ENCODE measurements at places on chromosomes 12 and 14. TPM values are rescaled to one million over a fixed set of nuclear protein-coding genes. Genes with fewer than 3 reads are reported as not detected.

The GDF3 gene
- not detected for total RNA-seq

DNA sequence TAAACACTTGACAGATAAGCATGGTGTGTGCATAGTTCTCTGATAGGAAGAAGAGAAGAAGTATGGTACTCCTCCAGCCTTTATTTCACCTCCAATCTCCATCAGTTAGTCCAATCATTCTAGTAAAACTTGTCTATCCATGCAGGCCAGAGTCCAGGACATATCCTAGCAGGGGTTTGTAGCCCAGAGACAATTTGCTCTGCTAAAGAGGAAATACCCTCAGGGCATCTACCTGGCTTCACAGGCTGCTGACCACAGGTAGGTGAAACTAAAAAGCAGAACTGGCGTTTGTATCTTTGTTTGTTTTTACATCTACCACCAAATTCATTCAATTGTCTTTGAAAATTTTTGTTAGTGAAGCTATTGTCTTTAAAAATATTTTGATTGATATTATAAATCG lies 717.6 kb downstream of the FSCB start:
- H3K27me3 ChIP-seq = no peaks in the 10 kb centered on the region
- no peaks in the 10 kb centered on the region for H3K36me3 ChIP-seq
- no peak overlapping the region for H3K27ac ChIP-seq
- H3K4me3 ChIP-seq = no peak overlapping the region
- DNase-seq = no peak
- peaks cover 11% of the 10 kb centered on the region for H3K4me1 ChIP-seq

The GDF11 gene
- 1.5 TPM for total RNA-seq

- no peaks in the 10 kb centered on the region for H3K36me3 ChIP-seq
- no peak within 1 kb of the TSS for H3K4me3 ChIP-seq
- no peak within 1 kb of the TSS for H3K27ac ChIP-seq
- H3K4me1 ChIP-seq = no peaks in the 10 kb centered on the region
- no peak for DNase-seq
- H3K27me3 ChIP-seq = peaks cover 51% of the 10 kb centered on the region
These were observed 113.9 kb upstream of the MYL2 start for GRCh38 chr12:111034083-111034885.

- H3K36me3 ChIP-seq = no peaks in the 10 kb centered on the region
- H3K27ac ChIP-seq = no peak overlapping the region
- peaks cover 27% of the 10 kb centered on the region for H3K4me1 ChIP-seq
- H3K27me3 ChIP-seq = 0 out of 3 replicates have a peak, but pooled peaks cover 3% of the 10 kb centered on the region
These were observed 322.6 kb downstream of the PCNX1 start for GRCh38 chr14:71229875-71230274.

DNA sequence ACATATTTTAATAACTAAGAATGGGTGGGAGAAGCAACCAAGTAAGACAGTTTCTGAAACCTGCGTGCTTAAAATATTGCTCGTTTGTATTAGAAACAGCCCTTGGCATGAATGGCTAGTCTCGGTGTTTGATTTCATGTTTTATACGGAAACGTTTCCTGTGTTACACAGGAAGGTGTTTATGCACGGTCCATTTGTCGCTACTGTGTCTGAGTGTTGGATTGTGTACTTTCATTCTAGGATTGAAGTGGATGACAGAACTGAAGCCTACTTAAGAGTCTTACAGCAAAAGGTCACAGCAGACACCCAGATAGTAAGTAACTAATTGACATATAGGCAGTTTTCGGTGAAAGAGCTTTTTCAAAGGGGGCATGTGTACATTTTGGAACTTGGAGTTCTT lies 19.6 kb downstream of the PIWIL1 start:
- H3K4me1 ChIP-seq = no peaks in the 10 kb centered on the region
- DNase-seq = no peak
- no peak overlapping the region for H3K4me3 ChIP-seq

DNA sequence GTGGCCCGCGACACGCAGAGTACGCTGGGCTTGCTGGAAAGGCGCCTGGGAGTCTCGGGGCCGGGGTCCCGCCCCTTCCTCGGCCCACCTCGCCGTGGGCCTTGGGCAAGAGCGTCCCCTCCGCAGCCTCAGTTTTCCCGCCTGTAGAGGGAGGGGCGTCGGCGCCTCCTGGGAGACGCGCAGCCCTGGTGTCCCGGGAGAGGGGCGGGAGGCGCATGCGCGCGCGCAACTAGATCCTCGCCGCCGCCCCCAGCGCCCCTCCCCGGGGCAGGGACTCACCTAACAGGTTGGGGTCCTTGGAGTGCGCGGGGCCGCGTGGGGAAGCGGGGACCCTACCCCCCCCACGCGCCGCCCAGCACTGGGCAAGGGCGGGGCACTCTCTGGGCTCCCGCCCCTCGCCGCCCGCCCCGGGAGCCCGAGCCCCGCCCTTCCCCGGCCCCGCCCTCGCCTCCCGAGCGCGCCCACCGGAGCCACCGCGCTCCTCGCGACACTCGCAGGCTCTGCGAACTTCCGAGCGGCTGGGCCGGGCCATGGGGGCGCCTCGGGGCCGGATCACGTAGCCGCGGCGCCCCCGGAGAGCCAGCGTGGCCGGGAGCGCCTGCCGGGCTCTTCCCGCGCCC lies at the start of gene KIF26A:
Gene KIF26A (plus strand): TSS at position 490 of the 620 bp plus-strand sequence. CDS start 136 bp downstream, outside the sequence.
- no peaks in the 10 kb centered on the region for H3K4me1 ChIP-seq
- H3K27me3 ChIP-seq = peaks cover 65% of the 10 kb centered on the region
- H3K4me3 ChIP-seq = no peak within 1 kb of the TSS
- DNase-seq = no peak
- no peak within 1 kb of the TSS for H3K27ac ChIP-seq

The TMPRSS12 gene
- total RNA-seq = not detected

DNA sequence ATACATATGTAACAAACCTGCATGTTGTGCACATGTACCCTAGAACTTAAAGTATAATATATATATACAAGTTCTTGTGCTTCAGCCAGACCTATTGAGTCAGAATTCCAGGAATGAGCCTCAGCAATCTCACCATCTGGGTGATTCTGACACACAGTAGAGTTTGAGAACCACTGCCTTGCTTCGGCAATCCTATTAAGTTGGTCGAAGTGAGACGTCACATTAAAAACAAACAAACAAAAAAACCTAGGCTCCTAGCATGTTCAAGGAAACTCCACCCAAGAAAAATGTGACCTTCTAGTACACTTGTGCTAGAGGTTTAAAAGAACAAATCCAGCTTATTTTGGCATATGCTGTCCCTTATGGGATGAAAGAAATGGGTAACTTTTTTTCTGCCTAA lies 115.8 kb downstream of the SINHCAF start:
- DNase-seq = no peak
- H3K27ac ChIP-seq = no peak overlapping the region

The TMEM260 gene
- total RNA-seq = 4.8 TPM

GRCh38 chr12:113060336-113060960 lies 3.9 kb downstream of the DTX1 start:
- H3K4me1 ChIP-seq = peaks cover 12% of the 10 kb centered on the region
- no peak overlapping the region for H3K4me3 ChIP-seq
- no peak for DNase-seq
- no peak overlapping the region for H3K27ac ChIP-seq
- H3K27me3 ChIP-seq = peaks cover 24% of the 10 kb centered on the region

DNA sequence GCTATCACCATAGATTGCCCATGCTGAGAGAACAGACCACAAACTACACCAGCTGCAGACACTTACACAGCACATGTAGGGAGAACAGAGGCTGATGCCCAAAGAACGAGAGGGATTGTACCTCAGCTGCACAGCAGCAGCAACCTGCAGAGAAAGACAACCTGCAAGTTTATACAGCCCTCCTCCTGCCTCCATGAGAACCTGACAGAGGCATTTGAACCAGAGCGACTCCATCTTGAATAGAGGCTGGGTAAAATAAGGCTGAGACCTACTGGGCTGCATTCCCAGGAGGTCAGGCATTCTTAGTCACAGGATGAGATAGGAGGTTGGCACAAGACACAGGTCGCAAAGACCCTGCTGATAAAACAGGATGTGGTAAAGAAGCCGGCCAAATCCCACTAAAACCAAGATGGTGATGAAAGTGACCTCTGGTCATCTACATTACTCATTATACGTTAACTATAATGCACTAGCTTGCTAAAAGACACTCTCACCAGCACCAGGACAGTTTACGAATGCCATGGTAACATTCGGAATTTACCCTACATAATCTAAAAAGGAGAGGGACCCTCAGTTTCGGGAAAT lies 262.4 kb upstream of the HMGA2 start:
- H3K4me1 ChIP-seq = 0 out of 2 replicates have a peak, but pooled peaks cover 5% of the 10 kb centered on the region
- H3K36me3 ChIP-seq = no peaks in the 10 kb centered on the region
- H3K27ac ChIP-seq = no peak overlapping the region
- peaks cover 16% of the 10 kb centered on the region for H3K27me3 ChIP-seq
- no peak overlapping the region for H3K4me3 ChIP-seq

DNA sequence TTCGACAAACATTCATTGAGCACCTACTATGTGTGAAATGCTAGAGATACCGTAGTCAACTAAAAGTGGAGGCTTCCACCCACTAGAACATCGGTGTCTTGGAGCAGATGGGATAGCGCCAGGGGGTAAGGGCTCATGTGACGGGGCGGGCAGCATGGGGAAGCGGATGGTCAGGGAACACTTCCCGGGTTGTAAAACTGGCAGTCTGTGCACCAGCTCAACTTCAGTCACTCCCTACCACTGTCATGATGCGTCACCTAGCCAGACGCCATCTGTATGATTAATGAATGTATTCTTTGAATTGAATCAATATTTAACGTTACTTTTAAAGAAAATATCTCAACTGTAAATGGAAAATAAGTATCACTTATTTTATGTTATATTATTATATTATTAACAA lies 93.5 kb downstream of the PIWIL1 start:
- no peak overlapping the region for H3K4me3 ChIP-seq
- H3K4me1 ChIP-seq = no peaks in the 10 kb centered on the region
- no peak for DNase-seq

The FOXM1 gene
- 25.9 TPM for total RNA-seq

- no peaks in the 10 kb centered on the region for H3K27me3 ChIP-seq
- DNase-seq = no peak
- no peak overlapping the region for H3K27ac ChIP-seq
- H3K36me3 ChIP-seq = no peaks in the 10 kb centered on the region
- no peak overlapping the region for H3K4me3 ChIP-seq
These were observed 84.3 kb downstream of the PLCZ1 start for GRCh38 chr12:18653465-18653864.

- no peak overlapping the region for H3K4me3 ChIP-seq
- peaks cover 13% of the 10 kb centered on the region for H3K36me3 ChIP-seq
- no peak overlapping the region for H3K27ac ChIP-seq
- H3K27me3 ChIP-seq = no peaks in the 10 kb centered on the region
- H3K4me1 ChIP-seq = no peaks in the 10 kb centered on the region
These were observed 28.1 kb downstream of the KLHDC2 start for GRCh38 chr14:49796025-49796424.

The RBP5 gene
- 19.8 TPM for total RNA-seq

DNA sequence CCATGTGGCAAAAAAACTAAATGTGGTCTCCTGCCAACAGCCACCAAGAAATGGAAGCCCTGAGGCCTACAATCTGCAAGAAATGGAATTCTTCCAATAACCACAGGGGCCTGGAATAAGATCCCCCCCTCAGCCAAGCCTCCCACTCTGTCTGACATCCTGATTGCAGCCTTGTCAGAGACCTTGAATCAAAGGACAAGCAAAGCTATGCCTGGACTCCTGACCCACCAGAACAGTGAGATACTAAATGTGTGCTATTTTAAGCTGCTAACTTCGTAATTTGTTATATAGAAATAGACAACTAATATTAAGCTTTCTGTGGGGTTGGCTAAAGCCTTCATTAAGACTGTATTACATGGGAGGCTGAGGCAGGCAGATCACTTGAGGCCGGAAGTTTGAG lies 77.7 kb downstream of the TBX5 start:
- no peak for DNase-seq
- H3K4me3 ChIP-seq = no peak overlapping the region
- H3K4me1 ChIP-seq = no peaks in the 10 kb centered on the region
- no peak overlapping the region for H3K27ac ChIP-seq
- H3K36me3 ChIP-seq = no peaks in the 10 kb centered on the region

The KRT5 gene
- not detected for total RNA-seq

GRCh38 chr12:18646286-18646890 lies 91.4 kb downstream of the PLCZ1 start:
- H3K36me3 ChIP-seq = no peaks in the 10 kb centered on the region
- no peak overlapping the region for H3K27ac ChIP-seq
- DNase-seq = no peak
- H3K27me3 ChIP-seq = no peaks in the 10 kb centered on the region
- no peak overlapping the region for H3K4me3 ChIP-seq
- no peaks in the 10 kb centered on the region for H3K4me1 ChIP-seq

DNA sequence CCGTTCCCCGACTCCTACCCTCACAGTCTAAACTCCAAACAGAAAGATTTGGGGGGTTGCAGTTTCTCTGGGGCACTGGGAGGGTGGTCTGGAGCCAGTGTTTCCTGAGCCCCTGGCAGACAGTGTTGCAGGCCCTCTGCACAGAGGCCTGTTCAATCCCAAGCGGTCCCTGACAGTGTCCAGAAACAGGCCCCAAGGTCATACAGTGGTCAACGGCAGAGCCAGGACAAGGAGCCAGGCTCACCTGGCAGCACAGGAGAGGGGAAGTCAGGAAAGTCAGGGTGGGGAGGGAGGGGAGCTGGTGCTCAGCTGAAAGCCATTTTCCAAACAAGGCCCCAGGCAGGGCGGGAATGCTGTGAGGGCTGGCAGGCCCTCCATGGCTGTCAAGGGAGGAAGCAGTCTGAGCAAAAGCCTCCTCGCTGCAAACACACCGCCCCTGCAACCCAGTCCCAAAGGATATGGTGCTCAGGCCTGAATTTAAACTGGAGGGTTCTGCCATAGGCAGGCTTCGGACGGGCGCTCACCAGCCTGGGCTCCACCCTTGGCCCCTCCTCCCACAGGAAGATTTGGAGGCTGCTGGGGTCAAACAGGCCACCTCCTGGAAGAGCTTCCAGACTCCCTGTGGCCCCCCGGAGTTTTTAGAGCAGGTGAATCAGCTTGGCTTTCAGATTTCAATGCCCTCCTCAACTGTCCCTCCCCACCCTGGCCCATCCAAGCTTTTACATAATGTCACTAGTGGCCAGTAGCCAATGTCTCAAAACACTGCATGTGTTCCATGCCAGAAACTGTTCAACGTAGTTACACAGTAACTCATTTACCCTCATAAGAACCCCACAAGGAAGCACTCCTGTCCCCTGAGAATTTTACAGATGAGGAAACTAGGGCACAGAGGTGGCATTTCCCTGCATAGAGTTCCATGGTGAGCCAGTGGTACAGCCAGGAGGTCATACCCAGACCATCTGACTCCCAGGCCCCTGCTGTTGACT lies 41.5 kb downstream of the CHGA start:
- no peak overlapping the region for H3K27ac ChIP-seq
- DNase-seq = no peak
- 0 out of 3 replicates have a peak, but pooled peaks cover 6% of the 10 kb centered on the region for H3K36me3 ChIP-seq
- no peak overlapping the region for H3K4me3 ChIP-seq
- peaks cover 29% of the 10 kb centered on the region for H3K4me1 ChIP-seq

DNA sequence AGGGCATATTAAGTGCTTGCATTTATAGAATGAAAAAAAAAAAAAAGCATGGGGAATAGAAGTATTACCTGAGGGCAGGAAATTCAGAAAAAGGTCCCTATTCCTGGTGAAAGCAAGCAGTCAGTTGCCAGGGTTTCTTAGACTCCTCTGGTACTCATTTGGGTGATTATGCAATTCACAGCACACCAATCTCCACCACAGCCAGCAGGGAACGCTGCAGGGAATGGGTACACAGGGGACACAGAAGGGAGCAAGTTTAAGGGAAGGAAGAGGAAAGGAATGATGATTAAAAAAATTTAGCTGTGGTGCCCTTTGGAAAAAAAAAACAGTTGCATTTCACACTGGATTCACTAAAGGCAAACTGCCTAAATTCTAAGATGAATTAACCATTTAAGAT lies 14.2 kb downstream of the BLTP3B start:
- peak; percentile 39 for DNase-seq
- 0 out of 2 replicates have a peak overlapping the region, but pooled peaks have one; percentile 10 for H3K4me3 ChIP-seq
- no peaks in the 10 kb centered on the region for H3K27me3 ChIP-seq
- H3K36me3 ChIP-seq = peaks cover 3% of the 10 kb centered on the region
- H3K4me1 ChIP-seq = peaks cover 30% of the 10 kb centered on the region
- peak overlapping the region; percentile 42 for H3K27ac ChIP-seq

All from HepG2 (cell line).